ENCODE measurements at places on chromosomes 4 and X.
A peak's percentile ranks its signal among the peaks of the same experiment; 100 is the strongest.

GRCh38 chr4:7904952-7905915 is 34.4 kb downstream of the AFAP1 start:
- peak; percentile 72 for DNase-seq

- no peak for DNase-seq
Observed at GRCh38 chr4:12242354-12242753, 813.7 kb upstream of the HS3ST1 start.

GRCh38 chrX:47177079-47177478 is 16.6 kb upstream of the UBA1 start:
- no peak for DNase-seq

GRCh38 chr4:53136954-53137353 is 228.9 kb downstream of the SCFD2 start:
- DNase-seq, result no peak

DNA sequence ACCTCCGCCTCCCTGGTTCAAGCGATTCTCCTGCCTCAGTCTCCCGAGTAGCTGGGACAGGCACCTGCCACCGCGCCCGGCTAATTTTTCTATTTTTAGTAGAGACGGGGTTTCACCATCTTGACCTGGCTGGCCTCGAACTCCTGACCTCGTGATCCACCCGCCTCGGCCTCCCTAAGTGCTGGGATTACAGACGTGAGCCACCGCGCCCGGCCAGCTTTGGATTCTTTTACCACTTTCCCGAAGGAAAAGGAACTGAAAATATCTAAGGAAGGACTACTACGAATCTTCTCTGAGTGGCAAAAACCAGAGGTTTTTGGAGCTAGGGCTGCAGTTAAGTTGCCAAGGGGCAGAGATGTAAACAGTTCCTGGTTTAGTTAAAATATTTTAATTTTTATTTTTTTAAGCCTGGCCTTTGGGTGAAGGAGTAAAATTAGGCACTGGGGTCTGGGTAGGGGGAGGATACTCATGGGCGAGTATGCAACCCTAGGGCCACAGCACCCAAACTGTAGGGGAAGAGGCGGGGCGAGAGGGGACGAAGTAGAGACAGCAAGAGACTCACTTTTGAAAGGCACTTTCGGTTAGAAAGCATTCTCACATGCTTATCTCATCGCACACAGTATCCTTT is 525 bp upstream of the CISD2 start:
- peak; percentile 5 for DNase-seq

DNA sequence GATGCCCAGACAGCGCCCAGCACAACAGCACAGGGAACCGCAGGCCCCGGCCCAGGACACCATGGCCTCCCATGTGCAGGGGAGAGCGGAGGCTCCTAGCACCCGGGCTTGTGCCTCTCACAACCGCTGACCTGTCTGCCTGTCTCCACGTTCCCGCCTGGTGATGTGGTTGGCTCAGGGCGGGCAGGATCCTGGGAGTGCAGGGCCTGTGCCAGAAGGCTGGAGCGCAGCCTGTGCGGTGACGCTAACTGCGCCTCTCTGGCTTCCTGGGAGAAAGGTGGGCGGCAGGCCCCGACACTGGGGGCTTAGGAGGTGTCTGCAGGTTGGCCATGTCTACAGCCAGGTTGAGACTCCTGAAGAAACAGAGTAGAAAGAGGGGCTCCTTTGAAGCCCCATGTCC is 48.7 kb downstream of the CPZ start:
- no peak for DNase-seq

DNA sequence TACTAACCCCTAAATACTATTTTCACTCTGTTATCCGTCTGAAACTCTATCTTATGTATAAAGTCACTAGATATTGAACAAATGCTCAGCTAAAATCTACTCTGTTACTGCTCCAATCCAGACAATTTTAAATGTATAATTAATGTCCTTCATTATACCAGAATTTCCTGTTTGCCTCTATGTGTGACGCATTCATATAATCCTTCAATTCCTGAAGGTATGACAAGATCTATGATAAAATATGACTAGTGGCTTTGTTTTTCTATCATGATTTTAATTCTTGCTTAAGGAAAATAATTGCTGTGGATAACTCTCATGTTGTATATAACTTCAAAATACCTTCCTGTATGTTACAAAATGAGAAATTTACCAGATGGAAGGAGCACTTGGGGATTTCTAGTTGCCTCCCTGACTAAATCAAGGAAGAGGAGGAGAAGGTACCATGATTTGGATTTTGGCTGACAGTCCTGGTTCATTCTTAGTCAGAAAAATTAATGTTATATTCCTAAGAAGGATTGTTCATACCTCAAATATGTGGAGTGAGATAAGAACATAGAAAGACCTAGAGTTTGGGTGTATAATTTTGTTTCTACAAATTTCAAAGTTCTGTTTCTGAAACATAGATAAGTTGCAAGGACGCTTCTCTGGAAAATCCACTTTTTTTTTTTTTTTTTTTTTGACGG is 4.9 kb downstream of the CXCL6 start:
- DNase-seq, result no peak

All from MG63 (cell line).